ENCODE measurements at places on chromosomes 13 and 19.

DNA sequence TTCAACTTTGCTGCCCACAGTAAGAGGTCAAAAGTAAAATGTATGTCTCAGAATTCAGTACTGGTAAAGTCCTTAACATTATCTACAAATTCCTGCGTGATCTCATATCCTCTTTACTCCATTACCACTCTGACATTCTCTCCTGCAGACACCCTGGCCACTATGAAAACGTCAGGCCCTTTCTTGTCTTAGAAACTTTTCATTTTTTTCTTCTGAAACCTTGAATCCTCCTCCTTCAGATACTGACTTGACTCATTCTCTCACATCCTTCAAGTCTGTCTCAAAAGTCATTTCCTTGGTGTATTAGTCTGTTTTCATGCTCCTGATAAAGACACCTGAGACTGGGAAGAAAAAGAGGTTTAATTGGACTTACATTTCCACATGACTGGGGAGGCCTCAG is 262.3 kb downstream of the POU4F1 start:
- DNase-seq, result no peak

- DNase-seq, result no peak
Observed at GRCh38 chr19:28208745-28209144, 1004.2 kb downstream of the UQCRFS1 start.

GRCh38 chr13:42119875-42120274 is 71.4 kb downstream of the DGKH start:
- DNase-seq, result no peak

DNA sequence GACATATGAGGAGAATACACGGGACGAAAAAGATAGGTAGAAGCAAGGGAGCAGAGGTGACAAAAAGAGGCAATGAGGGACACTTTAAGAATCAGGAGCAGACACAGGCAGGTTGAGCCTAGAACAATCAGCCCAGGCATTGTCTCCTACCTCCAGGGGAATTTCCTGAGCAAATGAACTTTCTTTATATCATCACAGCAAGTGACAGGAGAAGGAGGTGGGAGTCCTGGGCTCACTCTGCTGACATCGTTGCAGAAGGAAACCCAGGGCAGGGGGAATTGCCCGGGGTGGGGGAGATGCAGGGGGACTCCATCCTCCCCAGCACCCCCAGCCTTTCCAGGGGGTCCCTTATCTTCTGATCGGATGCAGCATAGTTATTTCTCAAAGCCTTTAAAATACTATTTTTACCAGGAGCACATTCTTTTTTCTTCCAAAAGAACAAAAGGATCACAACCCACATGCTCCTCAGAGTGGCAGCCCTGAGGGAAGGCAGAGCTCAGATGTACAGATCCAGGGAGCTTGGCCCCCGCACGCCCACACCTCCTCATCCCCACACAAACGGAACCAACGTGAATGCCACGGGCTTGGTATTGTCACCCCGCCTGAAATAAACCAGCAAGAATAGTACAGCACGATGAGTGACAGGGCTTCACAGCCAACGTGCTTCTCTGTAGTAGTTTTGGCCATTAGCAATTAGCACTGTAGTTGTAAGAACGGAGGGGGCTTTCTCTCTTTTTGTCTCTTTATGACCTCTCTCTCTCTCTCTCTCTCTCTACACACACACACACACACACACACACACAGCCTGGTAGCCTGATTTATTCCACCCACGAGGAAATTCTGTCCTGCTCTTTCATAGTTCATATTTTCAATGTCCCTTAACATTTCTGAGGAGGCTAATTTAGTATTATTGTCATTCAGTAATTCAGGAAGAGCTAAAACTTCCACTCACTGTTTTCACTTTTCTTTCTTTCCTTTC is 169.5 kb upstream of the UBL3 start:
- no peak for DNase-seq

DNA sequence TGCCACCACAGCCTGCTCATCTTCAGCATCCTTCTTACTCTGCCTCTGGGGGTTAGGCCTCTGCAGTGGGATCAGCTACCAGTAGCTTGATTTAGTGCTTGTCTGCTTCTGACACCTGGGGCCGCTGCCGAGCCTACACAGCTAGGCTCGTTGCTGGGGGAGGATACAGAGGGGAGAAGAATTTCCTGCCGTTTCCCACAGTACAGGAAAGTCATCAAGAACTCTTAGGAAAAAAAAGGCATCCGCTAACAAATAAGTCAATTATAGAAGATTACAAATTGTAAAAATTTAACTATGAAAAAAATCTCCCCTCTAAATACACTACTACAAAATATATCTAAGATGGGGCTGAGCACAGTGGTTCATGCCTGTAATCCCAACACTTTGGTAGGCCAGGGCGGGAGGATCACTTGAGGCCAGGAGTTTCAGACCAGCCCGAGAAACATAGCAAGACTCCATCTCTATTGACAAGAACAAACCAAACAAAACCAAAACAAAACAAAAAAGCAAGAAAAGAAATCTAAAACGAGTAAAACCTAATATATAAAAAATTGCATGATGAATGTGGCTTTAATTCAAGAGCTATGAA is 26.7 kb downstream of the LATS2 start:
- no peak for DNase-seq

- no peak for DNase-seq
Observed at GRCh38 chr19:31772915-31773314, 423.7 kb upstream of the TSHZ3 start.

- DNase-seq, result peak; percentile 96
Observed at GRCh38 chr19:15265850-15266248, 33.6 kb upstream of the EPHX3 start.

DNA sequence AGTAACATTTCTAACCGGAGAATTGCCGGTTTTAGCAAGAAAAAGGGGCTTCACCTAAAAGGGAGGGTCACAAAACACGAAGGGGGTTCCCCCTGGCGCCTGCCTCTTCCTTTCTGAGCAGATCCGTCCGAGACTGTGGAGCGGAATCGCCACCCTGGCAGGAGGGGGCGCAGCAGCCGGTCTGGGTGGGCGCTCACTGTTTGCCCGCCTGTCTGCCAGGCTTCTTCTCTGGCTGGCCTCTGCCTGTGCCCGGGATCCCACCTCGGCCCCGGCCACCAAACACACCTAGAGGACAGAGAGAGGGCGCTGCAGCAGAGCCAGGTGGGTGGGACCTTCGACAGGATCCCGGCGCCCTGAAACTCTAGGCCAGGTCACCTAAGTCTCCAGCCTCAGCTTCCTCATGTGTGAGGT is 15.6 kb downstream of the LSM4 start:
- no peak for DNase-seq
